Non-pigmented ciliary epithelial cell (primary cell): ENCODE measurements at places on chromosomes 3 and 15.

GRCh38 chr3:135740211-135740610 is 225.3 kb upstream of the PPP2R3A start:
- no peak for DNase-seq

DNA sequence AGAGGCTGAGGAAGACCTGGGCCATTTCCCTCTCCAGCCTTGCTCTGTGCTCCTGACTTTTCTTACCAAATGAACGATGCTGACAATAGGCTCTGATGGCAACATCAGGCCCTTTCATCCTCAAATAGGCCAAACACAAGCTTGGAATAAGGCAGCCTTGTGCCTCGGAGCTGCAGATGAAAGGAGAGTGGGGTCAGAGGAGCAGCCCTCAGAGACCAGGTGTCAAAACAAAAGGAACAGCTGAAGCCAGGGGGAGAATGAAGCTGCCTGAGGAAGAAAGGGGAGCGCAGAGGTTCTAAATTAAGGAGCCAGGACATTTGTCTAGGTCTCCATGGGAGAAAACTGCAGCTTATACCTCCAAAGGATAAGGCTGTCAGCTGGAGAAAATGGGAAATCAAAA is 5.1 kb downstream of the BFSP2 start:
- no peak for DNase-seq

GRCh38 chr3:133928903-133929607 is 33.4 kb upstream of the RAB6B start:
- no peak for DNase-seq

GRCh38 chr3:60056404-60056803 is 1006.6 kb upstream of the CFAP20DC start:
- DNase-seq: no peak

- DNase-seq: no peak
These were observed 481.5 kb downstream of the PDCD6IP start for GRCh38 chr3:34279901-34280300.
